Right hindlimb (tissue), 1 donor: ENCODE measurements at places on chromosomes 1 and 21.

GRCh38 chr1:17661546-17662157, 93.5 kb upstream of the ACTL8 start:
- DNase-seq = peak; percentile 74

- DNase-seq = peak; percentile 16
These were observed 63.4 kb downstream of the KCNAB2 start for GRCh38 chr1:6108937-6109614.

- no peak for DNase-seq
These were observed 312.1 kb downstream of the BACH1 start for GRCh38 chr21:29610779-29611360.

- peak; percentile 46 for DNase-seq
These were observed 15.7 kb upstream of the LUZP1 start for GRCh38 chr1:23184212-23184934.

DNA sequence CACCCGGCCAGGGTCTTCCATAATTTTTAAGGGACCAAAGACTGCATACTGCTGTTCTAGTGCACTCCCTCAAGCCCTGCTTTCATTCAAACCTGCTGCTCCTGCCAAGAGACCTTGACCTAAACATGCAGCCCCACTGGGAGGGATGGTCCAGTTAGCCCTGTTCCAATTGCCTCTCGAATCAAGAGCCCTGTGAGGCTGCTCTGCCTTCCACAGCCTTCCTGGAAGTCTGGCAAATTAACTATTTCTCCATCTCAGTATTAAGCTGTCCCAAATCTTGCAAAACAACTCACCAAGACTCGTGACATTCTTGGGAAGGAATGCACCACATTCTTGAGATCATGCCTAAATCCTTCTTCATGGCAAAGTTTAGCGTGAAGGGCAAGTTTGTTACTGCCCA, 231.3 kb downstream of the C1orf94 start:
- DNase-seq = no peak

- DNase-seq = no peak
These were observed 177.8 kb downstream of the GIPC2 start for GRCh38 chr1:78223417-78224215.

- DNase-seq = no peak
These were observed 290.0 kb downstream of the S1PR1 start for GRCh38 chr1:101526813-101527212.

DNA sequence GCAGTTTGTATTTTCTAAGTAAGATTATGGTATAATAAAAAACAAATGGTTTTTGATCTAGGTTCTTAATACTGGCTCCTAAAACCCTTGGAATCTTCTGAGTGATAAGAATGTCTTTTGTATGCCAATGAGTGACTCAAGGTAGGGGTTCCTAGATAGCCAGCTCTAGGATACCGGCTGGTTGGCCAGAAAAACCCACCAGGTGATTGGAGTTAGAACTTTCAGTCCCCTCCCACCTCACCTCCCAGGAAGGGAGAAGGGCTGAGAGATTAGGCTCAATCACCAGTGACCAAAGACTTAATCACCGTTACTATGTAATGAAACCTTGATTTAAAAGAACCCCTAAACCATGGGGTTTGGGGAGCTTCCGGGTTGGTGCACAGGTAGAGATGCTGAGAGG, 8.7 kb upstream of the BRDT start:
- no peak for DNase-seq

DNA sequence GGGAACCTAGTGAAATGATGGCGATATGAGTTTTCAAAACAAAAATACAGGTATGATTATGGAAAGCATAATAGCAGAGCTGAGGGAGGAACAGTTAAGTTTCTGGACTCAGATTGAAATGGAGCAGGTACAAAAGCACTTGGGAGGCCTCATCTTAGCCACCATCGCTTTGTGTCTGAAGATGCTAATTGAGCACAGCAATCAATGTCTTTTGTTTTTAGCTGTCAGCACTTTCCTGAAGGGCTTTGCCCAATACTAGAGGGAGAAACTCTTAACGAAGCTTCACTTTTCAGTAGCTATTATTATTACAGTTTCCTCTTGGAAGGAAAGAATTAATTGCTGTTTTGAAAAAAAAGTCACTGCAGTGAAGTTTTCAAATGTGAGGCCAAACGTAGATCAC, 348.7 kb downstream of the RWDD3 start:
- DNase-seq = no peak

- DNase-seq = peak; percentile 32
These were observed 13.2 kb downstream of the PDXK start for GRCh38 chr21:43731891-43732711.

- no peak for DNase-seq
These were observed 161.6 kb upstream of the RAB4A start for GRCh38 chr1:229109320-229109761.

GRCh38 chr1:111850109-111850508, 94.4 kb downstream of the DDX20 start:
- DNase-seq = no peak

DNA sequence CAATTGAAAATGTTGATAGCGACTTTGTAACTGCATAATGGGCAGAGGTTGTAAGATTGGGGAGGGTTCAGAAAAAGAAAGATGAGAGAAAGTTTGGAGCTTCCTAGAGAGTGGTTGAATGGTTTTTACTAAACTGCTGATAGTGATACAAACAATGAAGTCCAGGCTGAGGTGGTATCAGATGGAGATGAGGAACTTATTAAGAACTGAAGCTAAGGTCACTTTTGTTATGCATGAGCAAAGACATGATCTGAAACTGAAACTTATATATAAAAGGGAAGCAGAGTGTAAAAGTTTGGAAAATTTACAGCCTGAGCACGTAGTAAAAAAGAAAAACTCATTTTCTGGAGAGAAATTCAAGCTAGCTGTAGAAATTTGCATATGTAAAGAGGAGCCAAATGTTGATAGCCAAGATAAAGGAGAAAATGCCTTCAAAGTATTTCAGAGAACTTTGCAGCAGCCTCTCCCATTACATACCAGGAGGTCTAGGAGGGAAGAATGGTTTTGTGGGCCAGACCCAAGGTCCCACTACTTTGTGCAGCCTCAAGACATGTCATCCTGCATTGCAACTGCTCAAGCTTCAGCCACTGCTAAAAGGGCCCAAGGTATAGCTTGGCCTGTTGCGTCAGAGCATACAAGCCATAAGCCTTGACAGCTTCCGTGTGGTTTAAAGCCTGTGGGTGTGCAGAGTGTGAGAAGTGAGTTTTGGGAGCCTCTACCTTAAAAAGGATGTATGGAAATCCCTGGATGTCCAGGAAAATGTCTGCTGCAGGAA, 843.9 kb downstream of the AMY1C start:
- DNase-seq = no peak

DNA sequence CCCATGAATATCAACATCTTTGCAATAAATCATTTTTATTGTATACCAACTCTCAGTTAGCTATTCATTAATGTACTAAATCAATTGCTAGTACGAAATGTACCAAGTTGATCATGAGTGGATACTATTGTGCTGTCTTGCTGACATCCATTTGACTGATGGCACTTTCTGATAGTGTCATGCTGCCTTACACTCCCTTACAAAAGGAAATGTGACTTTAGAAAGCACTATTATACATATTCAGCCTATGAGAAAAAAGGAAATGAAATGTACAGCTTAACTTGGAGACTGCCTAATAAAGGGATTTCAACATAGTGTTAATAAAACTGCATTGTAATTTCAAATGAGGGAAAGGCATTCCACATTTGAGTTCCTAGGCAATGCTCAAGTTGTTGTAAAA, 52.2 kb downstream of the PLA2G4A start:
- DNase-seq = no peak

GRCh38 chr1:29457496-29458368, 221.4 kb downstream of the PTPRU start:
- DNase-seq = peak; percentile 9

DNA sequence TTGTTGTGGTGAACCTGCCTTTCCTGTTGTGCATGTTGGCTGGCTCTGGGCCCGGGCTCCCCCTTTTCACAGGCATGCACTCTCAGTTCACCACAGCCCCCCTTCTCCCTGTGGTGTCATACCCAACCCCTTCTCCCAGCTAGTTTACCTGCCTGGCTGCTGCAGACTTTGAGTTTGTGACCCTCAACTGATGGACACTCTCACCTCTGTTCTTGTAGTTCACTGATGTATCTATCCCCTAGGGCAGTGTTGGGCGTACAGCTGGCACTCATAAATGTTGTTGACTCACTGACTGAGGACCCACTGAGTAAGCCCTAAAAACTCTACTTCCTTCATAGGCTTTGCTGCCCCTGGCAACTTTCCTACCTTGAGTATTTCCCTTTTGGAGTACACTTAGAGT, 54.9 kb downstream of the WDR64 start:
- no peak for DNase-seq

DNA sequence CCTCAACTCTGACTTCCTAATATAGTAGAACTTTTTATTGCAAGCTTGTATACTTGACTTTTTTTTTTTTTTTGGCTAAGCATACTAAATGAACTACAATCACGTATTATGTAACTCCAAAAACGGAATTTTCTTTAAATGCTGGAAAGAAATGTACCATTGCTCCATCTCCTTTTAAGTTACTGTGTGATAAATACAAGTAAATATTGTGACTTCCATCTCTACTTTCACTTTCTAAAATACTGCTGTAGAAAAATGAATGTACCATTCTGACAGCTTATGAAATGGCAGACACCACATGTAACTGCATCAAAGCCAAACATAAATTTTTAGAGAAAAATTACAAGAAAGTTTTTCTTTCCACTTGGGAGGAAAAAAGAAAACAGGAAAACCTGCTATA, 54.7 kb downstream of the ASH1L start:
- DNase-seq = no peak

DNA sequence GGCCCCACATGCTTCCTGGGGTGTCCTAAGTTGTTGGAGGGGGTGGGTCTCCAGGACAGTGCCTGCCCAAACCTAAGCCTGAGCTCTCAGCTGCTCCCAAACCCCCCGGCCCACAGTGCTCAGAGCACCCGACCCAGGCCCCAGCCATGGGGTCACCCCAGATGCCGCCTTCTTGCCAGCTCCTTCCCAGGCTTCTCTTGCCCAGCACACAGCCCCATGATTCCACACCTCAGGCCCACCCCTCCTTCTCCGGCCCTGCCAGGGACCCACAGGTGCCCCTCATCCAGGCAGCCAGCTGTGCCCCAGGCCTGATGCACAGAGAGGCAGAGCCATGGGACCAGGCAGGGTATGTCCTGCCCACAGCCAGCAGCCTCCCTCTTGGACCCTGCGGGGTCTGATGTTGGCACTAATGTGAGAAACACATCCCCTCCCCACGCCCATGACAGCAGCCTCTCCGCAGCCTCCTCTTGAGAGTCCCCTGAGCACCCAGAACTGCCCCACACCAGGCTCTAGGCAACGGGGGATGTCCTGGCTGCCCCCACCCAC, 4.9 kb downstream of the WNT9A start:
- DNase-seq = no peak

- DNase-seq = peak; percentile 58
These were observed 18.3 kb downstream of the HYI start for GRCh38 chr1:43435146-43436145.

GRCh38 chr1:172144445-172145061, 275.9 kb upstream of the C1orf105 start:
- peak; percentile 98 for DNase-seq

- DNase-seq = no peak
These were observed 297.4 kb downstream of the TM2D1 start for GRCh38 chr1:61427510-61427909.

DNA sequence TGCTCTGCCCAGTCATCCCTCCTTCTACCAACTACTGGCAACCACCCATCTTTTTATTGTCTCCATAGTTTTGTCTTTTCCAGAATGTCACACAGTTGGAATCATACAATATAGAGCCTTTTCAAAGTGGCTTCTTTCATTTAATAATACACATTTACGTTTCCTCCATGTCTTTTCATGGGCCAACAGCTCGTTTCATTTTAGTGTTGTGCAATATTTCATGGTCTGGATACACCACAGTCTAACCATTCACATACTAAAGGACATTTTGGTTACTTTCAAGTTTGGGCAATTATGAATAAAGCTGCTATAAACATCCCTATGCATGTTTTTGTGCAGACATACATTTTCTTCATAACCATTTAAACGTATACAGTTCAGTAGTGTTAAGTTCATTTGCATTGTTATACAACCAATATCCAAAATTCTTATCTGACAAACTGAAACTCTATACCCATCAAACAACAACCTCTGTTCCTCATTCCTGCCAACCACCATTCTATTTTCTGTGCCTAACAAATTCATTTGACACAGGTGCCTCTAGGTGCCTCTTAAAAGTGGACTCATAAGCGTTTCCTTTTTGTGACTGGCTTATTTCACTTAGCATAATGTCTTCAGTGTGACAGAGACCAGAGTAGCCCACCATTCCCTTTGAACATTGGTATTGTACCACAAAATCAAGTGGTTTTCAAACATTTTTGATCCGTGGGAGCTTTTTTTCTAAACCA, 138.1 kb downstream of the NR5A2 start:
- no peak for DNase-seq

DNA sequence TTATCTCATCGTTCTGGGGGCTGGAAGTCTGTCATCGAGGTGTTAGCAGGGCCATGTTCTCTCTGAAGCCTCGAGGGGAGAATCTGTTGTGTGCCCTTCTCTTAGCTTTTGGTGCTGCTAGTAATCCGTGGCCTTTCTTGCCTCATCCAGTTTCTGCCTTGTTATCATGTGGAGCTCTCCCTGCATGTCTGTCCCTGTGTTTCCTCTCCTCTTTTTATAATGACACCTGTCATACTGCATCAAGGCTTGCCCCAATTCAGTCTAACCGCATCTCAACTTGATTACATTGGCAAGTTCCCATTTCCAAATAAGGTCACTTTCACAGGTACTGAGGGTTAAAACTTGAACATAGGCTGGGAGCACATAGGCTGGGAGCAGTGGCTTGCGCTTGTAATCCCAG, 82.6 kb upstream of the CNIH3 start:
- no peak for DNase-seq

GRCh38 chr1:32647308-32648134, 2.8 kb downstream of the ZBTB8OS start:
- no peak for DNase-seq
